ENCODE measurements at places on chromosomes 12 and 14.

GRCh38 chr12:100395811-100396210, 38.9 kb downstream of the SLC17A8 start:
- no peak for DNase-seq

DNA sequence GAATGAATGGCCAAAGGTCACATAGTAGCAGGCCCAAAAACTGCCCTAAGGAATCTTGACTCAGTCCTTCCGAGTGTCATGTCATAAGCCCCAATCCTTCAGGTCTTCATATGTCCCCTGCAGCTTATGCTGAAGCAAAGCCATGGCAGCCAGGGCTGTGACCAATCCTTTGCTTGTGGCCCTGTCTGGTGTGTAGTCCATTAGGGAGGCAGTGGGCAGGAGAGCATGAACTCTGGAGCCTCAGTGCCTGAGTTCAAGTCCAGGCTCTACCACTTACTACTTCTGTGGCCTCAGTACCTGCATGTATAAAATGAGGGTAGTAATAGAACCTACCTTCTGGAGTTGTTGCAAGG, 20.3 kb downstream of the PLEKHG3 start:
- DNase-seq, result no peak

DNA sequence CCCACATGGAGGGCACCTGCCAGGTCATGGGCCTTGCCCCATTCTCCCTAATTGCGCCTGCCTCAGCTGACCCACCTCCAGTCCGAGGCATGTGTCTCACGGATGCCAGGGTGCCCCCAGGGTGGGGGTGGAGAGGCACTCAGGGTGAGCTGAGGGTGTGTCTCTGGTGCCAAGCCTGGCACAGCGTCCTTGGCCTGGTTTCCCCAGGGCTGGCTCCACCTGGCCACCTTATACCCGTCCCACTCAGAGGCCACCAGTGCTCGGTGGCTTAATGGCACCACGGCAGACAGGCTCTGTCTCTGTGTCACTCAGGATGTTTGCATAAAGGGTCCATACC, 33.6 kb upstream of the TDRD9 start:
- DNase-seq, result no peak

DNA sequence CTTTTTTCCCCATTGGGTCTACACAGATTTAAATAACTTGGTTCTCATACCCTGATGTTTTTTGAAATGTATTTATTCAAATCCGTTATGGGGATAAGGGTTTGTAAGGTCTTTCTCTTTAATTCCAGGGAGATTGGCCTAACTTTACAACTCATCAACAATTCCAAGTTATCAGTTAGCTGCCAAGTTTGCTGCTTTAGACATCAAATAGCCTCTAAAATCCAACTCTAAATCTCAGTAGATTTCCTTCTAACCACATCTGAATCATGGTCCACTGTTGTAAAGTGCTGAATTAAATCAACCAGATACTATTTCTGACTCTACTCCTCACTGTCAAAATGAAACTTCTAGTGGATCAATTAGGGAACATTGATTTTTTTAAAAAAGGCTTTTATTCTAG, 364.1 kb upstream of the E2F7 start:
- DNase-seq, result no peak

GRCh38 chr12:117032593-117033381, 66.4 kb downstream of the TESC start:
- peak; percentile 13 for DNase-seq

- DNase-seq, result peak; percentile 74
These were observed 214.5 kb downstream of the PAH start for GRCh38 chr12:102702447-102703114.

- DNase-seq, result peak; percentile 21
These were observed 16.0 kb upstream of the EVL start for GRCh38 chr14:100049220-100049619.

GRCh38 chr14:31449971-31450610, 7.2 kb downstream of the DTD2 start:
- peak; percentile 67 for DNase-seq

- DNase-seq, result no peak
These were observed 3.3 kb upstream of the TMEM117 start for GRCh38 chr12:43832463-43833168.

GRCh38 chr12:108801736-108802100, 55.7 kb downstream of the SSH1 start:
- DNase-seq, result peak; percentile 43

DNA sequence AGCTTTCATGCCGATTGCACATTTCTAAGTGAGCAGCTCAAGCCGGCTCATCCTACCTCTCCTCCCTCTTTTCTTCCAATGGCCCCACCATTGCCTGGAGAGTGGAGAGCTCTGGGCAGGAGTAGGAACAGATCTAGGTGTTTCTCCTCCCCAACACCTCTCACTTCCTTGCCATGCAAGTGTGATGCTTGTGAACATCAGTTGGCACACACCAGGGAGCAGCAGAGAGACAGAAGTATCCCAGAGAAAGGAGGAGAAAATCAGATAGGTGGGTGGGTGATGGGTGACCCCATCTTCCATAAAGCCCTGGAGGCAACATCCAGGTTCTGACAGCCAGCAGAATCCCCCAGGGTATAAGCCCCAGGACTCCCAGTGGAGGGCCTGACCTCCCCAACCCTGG, 27.8 kb downstream of the NPC2 start:
- no peak for DNase-seq

- no peak for DNase-seq
These were observed 68.0 kb downstream of the CCDC88C start for GRCh38 chr14:91349481-91350074.

DNA sequence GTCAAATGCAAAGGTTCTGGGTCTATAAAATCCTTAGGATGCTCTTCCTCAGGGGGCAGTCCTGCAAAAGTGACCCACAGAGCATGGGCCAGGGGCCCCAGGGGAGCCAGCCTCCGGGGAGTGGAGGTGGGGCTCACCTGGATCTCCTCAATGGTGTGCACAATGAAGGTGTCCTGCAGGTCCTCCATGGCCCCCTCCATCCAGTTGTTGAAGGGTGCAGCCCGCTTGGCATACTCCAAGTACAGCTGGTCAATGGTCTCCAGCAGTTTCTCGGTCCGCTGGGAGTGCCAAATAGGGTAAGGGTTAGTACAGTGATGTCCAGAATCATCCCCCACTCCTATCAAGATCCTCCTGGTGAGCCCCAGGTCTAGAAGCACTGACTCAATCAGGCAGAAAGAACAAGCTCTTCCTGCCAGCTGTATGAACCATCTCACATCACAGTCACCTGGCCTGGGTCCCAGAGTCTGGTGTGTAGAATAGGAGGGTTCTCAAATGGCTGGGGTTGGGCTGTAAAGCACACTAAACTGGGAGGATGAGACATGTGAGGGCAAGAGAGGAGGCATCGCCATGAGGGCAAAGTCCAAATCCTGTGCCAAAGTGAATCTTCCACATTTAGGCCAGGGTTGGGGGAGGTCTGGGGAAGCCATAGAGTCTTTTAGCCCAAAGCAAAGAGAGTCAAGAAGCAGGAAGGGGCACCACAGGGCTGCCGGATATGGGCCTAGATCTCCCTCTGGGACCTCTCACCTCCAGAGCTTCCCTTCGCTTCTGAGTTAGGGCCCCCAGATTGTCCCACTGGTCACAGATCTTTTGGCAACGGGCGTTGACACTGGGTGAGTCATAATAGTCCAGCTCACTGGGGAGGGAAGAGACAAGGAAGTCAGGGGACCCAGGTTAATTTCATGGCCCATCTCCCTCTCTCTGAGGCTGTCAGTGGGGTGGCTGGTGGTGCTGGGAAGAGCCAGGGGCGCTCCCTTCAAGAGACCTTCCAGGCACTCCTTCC, 91.5 kb upstream of the ZFP36L1 start:
- peak; percentile 75 for DNase-seq

GRCh38 chr14:21104448-21105060, 3.7 kb downstream of the TMEM253 start:
- DNase-seq, result peak; percentile 83

GRCh38 chr14:96832351-96832750, 35.2 kb downstream of the VRK1 start:
- peak; percentile 9 for DNase-seq

DNA sequence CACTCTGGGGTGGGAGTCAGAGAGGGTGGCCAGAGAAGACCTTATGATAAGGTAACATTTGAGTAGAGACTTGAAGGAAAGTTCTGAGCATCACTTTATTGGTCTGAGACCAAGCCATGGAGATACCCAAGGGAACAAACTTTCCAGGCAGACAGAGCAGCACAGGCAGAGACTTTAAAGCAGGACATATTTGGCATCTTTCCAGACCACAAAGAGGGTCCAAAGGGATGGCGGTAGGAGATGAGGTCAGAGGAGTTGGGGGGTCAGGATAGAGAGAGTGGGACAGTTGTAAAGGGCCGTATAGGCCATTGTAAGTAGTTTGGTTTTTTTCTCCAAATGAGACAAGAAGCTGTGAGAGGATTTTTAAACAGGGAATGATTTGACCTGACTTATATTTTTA, 344.4 kb downstream of the SEC23A start:
- DNase-seq, result no peak

- DNase-seq, result no peak
These were observed 63.1 kb upstream of the ARID2 start for GRCh38 chr12:45666396-45666795.

- no peak for DNase-seq
These were observed 219.9 kb downstream of the PPM1H start for GRCh38 chr12:62714774-62715721.

DNA sequence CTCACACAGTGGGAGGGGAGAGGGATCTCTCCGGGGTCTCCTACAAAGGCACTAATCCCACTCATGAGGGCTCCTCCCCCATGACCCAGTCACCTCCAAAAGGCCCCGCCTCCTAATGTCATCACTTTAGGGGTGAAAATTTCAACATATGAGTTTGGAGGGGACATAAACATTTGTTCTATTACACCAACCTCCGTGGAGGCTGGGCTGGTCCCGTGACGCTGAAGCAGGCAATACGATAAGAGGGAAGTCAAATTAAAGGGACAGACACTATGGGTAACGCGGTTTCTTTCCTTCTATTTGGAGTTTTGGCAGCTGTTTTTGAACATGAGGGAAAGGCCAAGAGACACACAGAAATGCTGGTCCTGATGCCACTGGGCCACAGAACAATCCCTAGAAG, 175.7 kb upstream of the VASH1 start:
- DNase-seq, result no peak

GRCh38 chr14:98544174-98544573, 727.8 kb downstream of the BCL11B start:
- no peak for DNase-seq

GRCh38 chr14:90381999-90382451, 14.8 kb upstream of the CALM1 start:
- DNase-seq, result peak; percentile 16

- no peak for DNase-seq
These were observed 13.7 kb upstream of the EVL start for GRCh38 chr14:100051543-100051942.

- no peak for DNase-seq
These were observed 378.8 kb upstream of the SOX5 start for GRCh38 chr12:24328261-24328660.

- no peak for DNase-seq
These were observed at the start of gene CLEC4A for GRCh38 chr12:8123124-8123912. TSS of gene CLEC4A (plus strand) at chr12:8123617. CDS start at chr12:8123879, 262 bp downstream.

DNA sequence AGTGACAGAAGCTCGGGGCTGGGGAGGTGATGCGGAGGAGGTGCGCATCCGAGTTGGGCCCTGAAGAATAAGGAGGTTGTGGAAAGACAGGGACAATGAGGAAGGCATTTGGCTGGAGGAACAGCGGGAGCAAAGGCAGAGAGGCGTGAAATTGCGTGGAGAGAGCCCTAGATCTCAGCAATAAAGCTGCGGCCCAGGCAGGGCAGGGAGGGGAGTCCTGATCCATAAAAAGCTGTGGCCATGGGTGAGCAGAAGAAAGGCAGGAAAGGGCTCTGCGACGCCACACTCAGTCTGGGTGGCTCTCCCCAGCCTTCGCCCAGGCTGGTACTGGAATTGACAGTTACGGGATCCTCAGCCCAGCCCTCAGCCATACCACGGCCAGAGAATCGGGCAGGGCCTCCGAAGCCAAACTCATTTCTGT, 2.2 kb downstream of the FIGNL2 start:
- no peak for DNase-seq

GRCh38 chr12:32567296-32567674, 111.8 kb upstream of the DNM1L start:
- DNase-seq, result no peak

- DNase-seq, result no peak
These were observed 4.5 kb downstream of the GRIN2B start for GRCh38 chr12:13976880-13977279.

- peak; percentile 57 for DNase-seq
These were observed 484 bp downstream of the ALKBH1 start for GRCh38 chr14:77707355-77707723.

DNA sequence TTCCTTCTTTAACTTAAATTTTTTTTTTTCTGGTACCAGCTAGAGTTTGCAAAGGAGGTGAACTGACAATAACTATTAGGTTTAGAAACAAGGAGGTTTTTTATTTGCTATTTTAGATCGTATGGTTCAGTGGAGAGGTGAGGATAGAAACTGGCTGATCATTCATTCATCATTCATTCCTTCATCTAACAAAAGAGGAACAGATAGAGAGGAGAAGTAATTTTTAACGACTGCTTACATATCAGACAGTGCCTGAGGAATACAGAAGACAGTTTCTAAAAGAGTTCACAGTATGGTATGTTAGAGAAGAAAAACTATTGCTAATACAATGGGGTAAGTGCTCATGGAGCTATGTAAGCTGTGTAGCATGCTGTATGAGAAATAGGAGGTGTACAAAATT, 111.1 kb downstream of the ERC1 start:
- DNase-seq, result no peak

DNA sequence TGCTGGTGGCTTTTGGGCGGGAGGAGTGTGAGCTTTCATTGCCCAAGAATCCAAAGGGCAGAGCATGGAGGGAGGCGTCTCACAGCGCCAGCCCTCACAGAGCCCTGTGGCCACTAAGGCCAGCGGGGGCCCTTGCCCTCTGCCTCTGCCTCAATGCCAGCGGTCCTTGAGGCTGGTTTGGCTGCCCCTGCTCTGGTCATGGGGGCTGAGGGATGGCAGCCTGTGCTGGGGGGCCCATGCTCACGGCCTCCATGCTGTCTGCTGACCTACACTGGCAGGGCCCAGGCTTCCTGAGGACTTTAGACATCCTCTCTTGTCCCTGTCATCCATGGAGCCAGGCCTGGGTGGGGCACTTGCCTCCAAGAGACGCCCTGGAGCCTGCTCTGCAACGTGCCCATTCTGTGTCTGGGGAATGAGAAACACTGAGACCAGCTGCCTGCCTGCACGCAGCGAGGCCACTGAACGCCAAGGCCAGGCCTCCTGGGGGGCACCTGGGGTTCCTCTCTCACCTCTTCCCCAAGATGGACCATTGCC, 143.4 kb downstream of the KIF26A start:
- no peak for DNase-seq

DNA sequence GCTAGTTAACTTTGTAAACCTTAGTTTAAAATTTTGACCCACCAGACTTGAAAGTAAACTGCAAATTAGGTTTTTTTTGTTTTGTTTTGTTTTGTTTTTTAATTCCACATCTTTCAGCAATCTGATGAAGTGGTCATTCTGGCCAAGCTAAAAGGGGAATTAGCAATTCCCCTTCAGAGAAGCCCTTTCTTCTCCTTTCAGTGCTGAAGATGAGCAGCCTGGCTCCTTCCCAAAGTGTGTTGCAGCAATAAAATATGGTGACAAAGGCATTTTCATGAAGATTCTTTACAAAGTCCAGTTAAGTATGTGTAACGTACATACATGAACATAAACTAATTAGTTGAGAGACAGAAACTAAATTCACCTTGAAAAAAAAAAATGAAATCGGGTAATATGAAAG, 380.1 kb downstream of the NOVA1 start:
- no peak for DNase-seq

All from ELR (cell line).